ENCODE measurements at places on chromosomes 7 and 10.

- DNase-seq: no peak
Observed at GRCh38 chr7:133859871-133860450, 267.2 kb upstream of the LRGUK start.

- DNase-seq: no peak
Observed at GRCh38 chr7:127532736-127533135, 52.7 kb downstream of the GCC1 start.

DNA sequence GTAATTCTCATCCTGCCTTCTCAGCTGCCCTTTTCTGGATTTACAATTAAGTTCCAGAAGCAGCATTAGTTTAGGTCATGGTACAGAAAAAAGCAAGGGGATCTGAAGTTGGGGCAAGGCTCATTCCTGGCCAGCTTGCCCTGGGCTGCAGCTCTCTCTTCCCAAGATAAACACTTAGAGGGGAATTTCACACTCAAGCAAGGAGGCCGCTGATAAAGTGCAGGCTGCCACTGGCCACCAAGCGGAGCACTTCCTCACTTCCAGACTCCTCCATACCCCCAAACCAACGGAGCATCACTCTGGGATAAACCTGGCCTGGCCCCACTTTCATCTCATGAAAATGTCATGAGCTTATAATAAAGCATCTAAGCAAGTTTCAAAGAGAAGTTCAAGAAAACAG is 445.5 kb upstream of the MKI67 start:
- no peak for DNase-seq

GRCh38 chr10:12091421-12091820 is 22.7 kb downstream of the DHTKD1 start:
- no peak for DNase-seq

DNA sequence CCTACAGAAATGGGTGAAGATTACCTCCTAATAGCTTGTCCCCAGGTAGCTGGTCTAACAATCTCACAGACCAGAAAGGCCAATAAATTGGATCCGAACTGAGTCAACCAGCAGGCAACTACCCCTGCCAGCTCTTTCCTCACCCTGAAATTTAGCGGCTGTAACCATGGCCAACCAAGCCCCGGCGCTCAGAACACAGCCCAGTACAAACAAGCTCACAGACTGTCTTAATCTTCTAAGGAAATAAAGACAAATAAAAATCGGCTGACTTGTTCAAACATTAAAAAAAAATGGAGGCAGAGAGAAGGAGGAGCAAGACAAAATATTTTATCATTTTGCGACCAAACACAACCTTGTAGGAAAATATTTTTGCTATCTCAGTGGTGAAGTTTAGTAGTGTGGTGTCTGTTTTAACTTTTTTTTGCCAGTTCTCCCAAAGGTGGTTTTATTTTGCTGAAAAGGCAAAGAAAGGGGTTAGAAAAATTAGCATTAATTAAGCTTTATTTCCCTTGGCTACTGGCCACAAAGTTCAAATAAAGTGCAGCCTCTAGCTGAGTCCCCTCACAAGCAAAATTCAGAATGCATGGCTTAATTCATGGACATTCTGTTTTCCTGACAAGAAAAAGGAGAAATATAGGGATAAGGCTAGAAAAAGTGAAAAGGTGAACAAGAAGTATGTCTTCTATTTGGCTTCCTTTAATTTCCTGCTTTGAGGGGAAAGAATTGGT is 313.0 kb upstream of the NPVF start:
- DNase-seq: no peak

DNA sequence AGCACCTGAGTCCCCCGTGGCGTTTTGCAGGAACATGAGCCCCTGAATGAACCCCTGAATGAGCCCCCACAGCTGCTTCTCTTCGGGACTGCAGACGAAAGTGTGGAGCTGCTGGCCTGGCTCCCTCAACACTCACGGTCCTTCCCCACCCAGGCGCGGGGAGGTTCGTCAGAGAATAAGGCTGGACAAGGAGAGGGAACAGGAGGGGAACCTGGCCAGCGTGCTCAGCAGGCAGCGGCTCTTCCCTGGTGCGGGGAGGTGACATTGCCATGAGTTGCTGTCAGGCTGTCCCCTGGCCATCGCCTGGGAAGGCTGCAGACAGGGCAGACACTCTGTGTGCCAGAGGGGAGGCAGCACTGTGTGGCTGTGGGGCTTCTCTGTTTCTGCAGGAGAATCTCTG is 80.9 kb upstream of the SHH start:
- DNase-seq: no peak

DNA sequence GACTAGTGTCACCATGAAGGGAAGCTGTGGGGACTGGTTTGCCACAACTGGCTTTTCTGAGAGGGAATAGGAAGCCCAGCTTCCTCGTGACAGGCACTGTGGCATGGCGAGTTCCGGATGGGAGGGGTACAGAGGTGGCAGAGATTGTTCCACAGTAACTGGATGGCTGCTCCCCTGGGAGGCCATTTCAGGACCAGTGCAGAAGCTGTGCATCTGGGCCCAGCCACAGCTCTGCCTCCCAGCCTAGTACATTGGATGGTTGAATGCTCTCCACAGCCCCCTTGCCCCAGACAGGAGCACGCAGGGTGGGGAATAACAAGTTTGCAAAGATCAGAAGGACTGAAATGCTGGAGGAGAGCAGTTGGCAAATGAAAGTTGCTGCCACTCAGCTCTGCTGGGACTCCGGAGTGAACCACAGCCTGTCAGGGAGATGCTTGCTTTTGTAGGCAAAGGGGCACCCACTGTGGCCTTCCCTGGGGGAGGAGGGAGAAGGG is 51.8 kb downstream of the GSDME start:
- DNase-seq: no peak

- no peak for DNase-seq
Observed at GRCh38 chr10:60666221-60666620, 112.1 kb upstream of the CDK1 start.

DNA sequence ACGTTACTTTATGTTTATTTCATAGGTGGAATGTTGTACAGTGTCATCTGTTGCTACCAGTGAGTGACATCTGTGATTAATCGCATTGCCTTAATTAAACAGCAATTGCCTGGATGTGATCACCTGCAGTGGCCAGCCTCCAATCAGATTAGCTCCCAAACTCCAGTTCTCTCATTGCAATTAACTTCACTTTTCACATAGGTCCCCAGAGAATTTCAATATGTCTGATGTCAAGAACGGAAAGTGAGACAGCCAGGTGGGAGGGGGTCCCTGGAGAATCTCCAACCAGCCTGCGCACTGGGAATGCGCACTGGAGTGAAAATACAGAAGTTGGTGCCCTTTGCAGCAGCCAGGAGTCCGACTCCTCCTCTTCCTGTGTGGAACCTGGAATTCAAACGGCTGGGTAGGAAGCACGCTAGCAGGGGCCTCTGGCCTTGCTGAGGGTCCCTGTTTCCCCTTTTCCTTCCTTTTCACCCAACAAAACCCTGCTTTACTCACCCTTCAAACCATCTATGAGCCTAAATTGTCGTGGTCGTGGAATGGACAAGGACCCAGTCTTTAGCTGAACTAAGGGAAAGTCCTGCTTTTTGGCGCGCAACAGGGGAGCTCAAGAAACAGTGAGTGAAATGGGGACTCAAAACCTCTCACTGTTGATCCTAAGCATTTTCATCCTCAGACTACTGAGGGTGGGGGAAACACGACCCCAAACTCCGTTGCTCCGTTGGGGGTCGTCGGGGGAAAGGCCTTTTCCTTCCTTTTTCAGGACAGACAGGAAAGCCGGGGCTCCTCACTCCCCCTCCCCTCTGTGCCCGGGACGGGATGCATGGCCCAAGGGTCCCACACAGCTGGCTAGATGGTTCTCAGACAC is 1355.5 kb upstream of the LRRTM3 start:
- DNase-seq: peak; percentile 28

DNA sequence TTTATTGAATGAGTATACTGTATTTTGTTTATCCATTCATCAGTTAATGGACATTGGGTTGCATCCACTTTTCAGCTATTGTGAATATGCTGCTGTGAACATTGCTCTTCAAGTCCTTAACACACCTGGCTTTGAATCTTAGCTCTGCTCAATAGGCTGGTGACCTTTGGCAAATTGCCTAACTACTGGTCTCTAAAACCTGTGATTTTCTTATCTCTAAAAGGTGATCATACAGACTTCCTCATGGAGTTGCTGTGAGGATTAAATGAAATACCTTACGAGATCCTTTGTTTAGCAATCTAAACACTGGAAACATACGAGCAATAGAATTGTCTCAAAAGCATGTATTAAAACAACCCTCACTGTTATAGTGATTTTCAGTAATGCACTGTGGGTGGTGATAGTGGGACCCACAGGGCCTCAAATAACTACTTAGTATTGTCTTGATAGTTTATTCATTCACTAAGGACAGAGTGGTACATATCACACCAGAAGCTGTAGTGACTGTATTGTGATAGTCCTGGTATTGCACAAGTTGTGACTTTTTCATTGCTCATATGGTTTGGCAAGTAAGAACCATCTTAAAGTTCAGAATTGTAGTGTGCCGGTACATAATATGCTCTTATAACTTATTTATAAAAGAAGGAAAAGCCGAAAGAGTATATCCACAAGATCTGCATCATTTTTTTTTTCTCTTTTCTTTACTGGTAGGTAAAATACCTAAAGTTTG is 257.6 kb downstream of the EXOC4 start:
- no peak for DNase-seq

GRCh38 chr7:43169076-43169475 is 56.6 kb downstream of the HECW1 start:
- no peak for DNase-seq

DNA sequence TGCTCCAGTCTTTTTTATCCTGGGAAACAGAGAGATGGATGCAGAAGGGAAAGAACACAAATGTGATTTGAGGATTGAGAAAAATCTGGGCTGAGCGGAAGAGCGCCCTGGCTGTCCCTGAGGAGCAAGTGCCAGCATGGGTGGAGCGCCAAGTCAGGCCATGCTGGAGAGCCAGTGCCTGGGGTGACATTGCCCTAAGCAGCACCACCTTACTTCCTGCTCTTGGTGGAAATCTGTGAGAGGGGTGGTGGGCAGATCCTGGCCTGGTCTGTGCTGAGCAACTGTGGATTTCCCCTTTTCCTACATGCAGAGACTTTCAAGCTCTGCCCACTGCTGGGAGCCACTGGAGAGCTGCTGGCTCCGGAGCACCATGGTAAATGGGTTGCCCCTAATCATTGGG is 36.9 kb downstream of the DDIT4 start:
- no peak for DNase-seq

- DNase-seq: no peak
Observed at GRCh38 chr7:126727930-126728391, 524.8 kb downstream of the GRM8 start.

- peak; percentile 31 for DNase-seq
Observed at GRCh38 chr10:87771871-87772500, 46.0 kb downstream of the ATAD1 start.

DNA sequence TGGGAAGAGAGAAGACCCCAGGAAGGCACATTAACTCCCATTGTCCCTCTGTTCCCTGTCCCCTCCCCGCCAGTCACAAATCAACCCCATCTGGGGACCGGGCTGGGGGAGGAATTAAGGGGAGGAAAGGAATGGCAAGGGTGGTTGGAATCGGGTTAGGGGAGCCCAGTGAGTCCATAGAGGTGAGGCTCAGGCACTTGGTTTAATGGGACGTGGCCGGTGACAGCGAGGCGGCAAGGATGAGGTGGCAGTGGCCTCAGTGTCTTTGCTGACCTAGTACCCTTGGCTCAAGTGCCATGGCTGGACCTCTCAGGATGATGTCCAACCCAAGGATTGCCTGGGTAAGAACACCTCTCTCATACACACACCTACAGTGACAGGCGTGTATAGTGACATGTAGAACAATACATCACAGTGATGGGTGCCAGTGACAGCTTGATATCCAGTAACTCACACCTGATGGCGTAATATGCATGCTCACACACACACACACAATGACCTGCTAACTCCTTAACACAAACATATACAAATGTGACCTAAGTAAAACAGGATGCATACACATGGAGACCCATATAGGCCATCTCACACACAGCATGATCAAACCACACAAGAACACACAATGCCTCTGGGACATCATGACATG is 12.3 kb downstream of the KCNIP2 start:
- no peak for DNase-seq

DNA sequence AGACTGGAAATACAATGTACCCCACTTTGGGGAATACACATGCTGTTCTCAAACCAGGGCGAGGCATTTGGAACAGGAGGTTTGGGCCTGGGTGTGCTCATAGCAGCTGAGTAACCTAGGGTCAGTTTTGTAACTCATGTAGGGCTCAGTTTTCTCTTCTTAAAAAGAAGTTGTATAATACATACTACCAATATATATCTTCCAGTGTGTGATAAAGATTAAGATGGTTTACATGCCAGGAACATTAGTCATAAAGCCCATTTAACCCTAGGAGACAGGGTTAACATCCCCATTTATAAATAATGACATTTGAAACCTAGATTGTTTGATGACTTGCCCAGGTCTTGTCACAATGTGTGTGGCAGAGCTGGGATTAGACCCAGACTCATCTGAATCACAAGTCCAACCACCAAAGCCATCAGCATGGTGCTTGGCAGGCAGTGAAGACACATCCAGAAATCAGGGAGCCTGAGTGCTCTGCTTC is 6.0 kb downstream of the AKR1B10 start:
- no peak for DNase-seq

GRCh38 chr7:36083626-36084380 is 69.3 kb upstream of the EEPD1 start:
- no peak for DNase-seq

- DNase-seq: no peak
Observed at GRCh38 chr7:24299192-24299591, 15.2 kb downstream of the NPY start.

DNA sequence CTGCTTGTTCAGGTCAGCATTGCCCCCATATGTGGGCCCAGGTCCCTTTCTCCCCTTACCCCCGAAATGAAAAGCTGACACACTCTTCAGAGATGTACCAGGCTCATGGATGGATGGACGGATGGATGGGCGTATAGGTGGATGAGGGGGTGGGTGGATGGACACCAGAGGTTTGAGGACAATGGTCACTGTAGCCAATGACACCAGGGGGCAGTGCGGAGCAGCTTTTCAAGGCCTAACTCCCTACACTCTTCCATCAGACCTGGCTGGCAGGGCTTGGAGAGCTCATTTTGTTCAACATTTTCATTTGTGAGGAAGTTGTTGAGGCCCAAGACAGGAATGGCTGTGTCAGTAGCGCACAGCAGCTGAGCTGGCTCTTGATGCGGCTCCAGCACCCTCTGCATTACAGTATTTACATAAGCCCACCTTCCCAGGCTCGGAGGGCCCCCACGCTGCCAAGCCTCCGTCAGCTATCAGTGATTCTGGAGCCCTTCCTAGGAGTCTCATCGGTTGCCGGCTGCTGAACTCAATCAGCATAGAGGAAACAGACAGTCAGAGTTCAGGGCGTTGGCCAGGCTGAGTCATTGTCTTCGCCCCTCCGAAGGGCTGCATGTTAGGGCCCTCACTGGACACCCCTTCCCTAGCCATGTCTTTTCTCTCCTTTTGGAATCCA is 11.6 kb upstream of the FFAR4 start:
- DNase-seq: peak; percentile 65

GRCh38 chr7:140923358-140924006 is 1.2 kb downstream of the BRAF start:
- DNase-seq: peak; percentile 69

GRCh38 chr7:95631527-95631926 is 35.2 kb upstream of the PDK4 start:
- DNase-seq: no peak

- peak; percentile 7 for DNase-seq
Observed at GRCh38 chr10:77592946-77593636, 44.5 kb downstream of the KCNMA1 start.
